Stimulated activated CD8-positive, alpha-beta memory T cell treated with anti-CD3 and anti-CD28 coated beads, Interleukin-4, amount 100 ng/mL, for 24 hours (primary cell): ENCODE measurements at places on chromosomes 6 and 20.

GRCh38 chr6:117951783-117952182 is 44.7 kb downstream of the SLC35F1 start:
- no peak for DNase-seq

GRCh38 chr20:50834599-50835005 is 39.7 kb downstream of the BCAS4 start:
- no peak for DNase-seq

DNA sequence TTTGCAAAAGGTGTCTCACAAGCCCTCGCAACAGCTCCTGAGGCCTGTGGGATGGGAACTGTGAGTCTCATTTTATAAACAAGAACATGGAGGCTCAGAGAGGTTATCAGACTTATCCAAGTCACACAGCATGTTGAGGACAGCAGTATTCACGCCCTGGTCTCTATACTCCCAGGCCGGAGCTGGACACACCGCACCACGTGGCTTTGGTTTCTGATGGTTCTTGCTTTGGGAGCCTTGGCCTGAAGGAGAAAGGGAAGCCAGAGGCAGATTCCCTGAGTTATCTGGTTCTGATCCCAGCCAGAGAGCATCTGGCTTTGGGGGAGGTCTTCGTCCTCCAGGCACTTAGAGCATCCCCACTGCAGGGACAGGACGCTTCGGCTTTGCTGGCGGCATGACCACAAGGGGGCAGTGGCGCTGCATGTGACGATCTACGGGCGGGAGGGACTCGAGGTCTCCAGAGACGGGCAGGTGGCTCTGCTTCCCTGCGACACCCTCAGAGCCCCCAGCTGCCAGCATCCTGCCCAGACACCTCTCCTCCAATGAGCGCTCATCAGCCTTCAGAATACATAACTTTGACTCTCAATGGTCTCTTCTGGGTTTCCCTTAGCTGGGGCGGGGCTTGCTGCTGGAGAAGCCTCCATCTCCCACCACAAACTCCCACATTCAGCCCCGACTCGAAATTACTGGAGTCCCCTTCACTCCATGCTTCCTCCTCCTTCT is 51.4 kb upstream of the SAYSD1 start:
- peak; percentile 81 for DNase-seq

GRCh38 chr6:168097621-168098430 is 18.8 kb upstream of the FRMD1 start:
- DNase-seq, result no peak

- DNase-seq, result no peak
These were observed 104.2 kb downstream of the HIVEP1 start for GRCh38 chr6:12116264-12116800.

DNA sequence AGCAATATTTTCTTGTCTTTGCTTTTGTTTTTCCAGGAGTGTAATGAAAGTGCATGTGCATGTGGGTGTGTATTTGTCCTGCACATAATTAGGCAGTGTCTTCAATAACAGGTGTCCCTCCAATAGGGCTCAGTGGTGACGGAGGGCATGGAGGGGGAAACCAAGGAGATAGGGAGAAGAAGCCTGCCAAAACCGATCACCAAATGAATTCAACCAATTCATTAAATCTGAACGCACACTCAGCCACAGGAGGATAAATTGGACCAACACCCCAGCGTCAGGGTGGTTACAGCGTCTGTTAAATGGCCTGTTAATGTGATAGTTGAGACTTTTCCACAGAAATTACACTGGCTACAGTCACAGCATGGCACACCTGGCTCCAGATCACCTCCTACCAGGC is 527.6 kb downstream of the CD83 start:
- no peak for DNase-seq

- DNase-seq, result no peak
These were observed 138.3 kb downstream of the IPCEF1 start for GRCh38 chr6:154218301-154218700.

- DNase-seq, result no peak
These were observed 84.7 kb upstream of the SALL4 start for GRCh38 chr20:51886891-51887608.

GRCh38 chr6:150291968-150292710 is 76.7 kb upstream of the IYD start:
- no peak for DNase-seq

DNA sequence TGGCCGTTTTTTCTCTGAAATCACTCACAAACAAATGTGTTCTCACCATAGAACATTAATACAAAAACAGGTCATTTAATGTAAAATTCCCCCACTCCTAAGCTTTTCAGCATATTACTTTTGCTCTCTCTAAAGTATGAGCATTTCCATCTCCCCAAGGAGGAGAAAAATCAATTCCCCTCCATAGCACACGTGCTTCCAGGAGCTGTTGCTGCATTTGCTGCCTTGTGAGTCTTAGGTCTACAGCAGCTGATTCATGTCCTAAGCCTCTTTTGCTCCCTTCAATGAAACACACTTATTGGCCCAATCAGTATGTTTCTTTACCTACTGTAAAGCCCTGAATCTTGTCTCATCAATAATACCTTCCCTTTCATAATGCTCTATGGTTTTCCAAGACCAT is 6.4 kb upstream of the COL9A1 start:
- DNase-seq, result no peak

- DNase-seq, result no peak
These were observed 7.1 kb upstream of the NKX2-2 start for GRCh38 chr20:21520702-21521595.

DNA sequence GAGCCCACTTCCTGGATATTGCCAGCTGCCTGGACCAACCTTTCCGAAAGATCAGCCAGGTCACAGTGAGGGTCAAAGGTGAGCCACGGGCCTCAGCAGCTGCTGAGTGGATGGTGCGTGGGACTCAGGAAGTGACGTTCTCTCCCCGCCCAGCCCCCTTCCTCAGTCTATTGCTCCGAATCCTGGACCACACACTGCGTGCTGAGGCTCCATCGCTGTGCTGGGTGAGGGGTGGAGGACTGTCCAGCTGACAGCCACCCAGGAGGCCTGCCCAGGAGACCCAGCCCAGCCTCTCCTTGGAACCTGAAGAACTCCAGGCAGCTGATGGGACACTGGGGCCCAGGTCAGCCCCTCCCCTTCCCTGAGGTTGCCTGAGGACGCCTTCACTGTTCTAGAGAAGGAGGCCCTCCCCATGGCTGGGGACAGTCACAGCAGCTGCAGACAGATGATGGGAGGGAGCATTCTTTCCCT is 94.4 kb upstream of the CD93 start:
- DNase-seq, result no peak
